ENCODE measurements at places on chromosomes 12 and 14. TPM values are rescaled to one million over a fixed set of nuclear protein-coding genes. Genes with fewer than 3 reads are reported as not detected.

GRCh38 chr14:42429401-42429800, 822.7 kb downstream of the LRFN5 start:
- no peak for DNase-seq

- no peak for DNase-seq
Observed at GRCh38 chr14:93496856-93497741, 66.4 kb downstream of the UNC79 start.

GRCh38 chr12:26032719-26033241, 74.3 kb downstream of the RASSF8 start:
- peak; percentile 57 for DNase-seq

- no peak for DNase-seq
Observed at GRCh38 chr14:62117751-62118105, 355.5 kb downstream of the SNAPC1 start.

GRCh38 chr12:75750716-75751306, 239.4 kb upstream of the KRR1 start:
- peak; percentile 25 for DNase-seq

GRCh38 chr14:100339766-100340422, 16.8 kb downstream of the SLC25A47 start:
- DNase-seq = no peak

DNA sequence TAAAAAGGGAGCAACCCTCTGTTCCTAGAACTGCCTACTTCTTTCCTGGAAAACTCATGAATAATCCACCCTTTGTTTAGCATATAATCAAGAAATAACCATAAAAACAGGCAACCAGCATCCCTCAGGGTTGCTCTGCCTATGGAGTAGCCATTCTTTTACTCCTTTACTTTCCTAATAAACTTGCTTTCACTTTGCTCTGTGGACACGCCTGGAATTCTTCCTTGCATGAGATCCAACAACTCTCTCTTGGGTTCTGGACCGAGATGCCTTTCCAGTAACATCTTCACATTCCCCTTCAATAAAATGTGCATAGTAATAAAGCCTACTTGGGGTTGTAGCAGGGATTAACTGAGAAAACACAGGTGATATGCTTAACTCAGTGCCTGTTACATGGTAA, 286.4 kb upstream of the AMIGO2 start:
- no peak for DNase-seq

GRCh38 chr12:103632554-103633216, 45.6 kb downstream of the STAB2 start:
- no peak for DNase-seq

GRCh38 chr12:64720884-64721283, 38.3 kb downstream of the GNS start:
- no peak for DNase-seq

DNA sequence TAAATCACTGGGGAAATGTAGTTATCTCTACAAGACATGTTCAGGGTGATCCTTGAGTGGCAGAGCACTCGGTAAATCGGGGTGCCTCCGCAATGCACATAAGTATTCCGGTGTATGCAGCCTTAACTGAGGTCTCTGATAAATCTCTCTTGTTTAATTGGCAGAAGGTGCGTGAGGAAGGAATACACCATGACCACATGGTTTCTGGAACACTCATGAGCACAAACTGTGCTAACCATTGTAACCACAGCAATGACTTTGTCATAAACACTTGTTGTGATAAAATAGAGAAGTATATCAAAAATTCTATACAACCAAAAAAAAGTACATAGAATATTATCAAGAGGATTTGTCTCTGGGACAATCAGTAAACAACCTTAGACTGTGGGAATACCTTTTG, 146.8 kb upstream of the DIO2 start:
- no peak for DNase-seq

GRCh38 chr14:57533214-57533613, 39.6 kb upstream of the CCDC198 start:
- no peak for DNase-seq

DNA sequence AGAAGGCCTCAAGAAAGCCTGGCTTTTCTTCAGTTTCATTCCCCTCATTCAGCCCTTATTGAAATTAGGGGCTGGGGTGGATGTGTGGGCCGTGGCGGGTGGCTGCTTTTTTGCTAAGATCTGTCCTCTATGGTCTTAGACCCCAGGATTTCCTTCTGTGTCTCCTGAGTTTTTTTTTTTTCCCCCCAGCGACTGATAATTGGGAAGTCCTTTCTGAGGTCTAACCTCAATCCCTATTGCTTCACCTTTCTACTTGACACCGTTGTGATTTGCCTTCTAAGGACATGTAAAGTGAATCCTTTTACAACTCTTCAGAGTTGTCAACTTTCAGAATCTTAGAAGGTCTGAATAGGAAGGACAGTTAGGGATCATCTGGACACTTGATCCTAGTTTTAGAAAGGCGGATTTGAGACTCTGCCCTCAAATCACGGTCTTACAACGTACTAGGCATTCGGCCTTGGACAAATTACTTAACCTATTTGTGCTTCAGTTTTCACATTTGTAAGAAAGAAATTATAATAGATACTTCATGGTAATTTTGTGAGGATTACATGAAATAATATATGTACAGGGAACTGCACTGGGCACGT, 4.4 kb downstream of the GPR84 start:
- no peak for DNase-seq

DNA sequence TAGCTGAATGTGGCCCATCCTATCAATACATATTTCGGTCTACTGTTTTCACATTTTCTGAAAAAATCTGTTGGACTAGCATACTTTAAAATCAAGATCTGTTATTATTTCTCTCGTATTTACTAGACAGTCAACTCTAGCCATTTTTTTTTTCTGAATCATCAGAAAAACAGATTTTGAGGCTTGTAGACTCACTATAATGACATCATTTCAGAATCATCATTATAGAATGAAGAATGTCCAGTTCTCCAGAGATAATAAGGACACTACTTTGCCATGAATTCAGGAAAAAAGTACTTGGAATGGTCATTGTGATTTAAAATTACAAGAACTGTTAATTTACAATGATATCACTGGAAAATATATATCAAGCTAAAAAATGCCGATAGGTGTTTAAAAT, 589.8 kb downstream of the KCNH5 start:
- DNase-seq = no peak

GRCh38 chr12:72330301-72330700, 58.1 kb downstream of the TRHDE start:
- peak; percentile 8 for DNase-seq

DNA sequence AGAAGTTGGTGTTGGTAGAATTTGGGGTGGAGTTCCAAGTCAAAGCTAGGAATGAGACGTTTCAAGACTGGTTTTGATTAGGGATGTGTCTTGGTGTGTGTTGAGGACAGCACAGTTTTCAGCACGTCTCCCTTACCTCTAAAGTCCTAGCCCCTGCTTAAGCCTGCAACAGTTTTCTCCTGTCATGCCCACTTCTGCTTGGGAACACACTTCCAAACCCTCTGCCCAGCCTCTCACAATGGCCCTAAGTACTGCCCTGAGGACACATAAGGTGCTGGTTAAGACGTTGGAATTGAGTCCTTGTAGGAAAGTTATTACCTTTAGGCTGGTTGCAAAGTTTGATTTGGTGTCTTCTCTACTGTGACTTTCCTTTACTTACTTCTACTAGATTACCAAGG, 710 bp upstream of the BMAL2 start:
- no peak for DNase-seq

DNA sequence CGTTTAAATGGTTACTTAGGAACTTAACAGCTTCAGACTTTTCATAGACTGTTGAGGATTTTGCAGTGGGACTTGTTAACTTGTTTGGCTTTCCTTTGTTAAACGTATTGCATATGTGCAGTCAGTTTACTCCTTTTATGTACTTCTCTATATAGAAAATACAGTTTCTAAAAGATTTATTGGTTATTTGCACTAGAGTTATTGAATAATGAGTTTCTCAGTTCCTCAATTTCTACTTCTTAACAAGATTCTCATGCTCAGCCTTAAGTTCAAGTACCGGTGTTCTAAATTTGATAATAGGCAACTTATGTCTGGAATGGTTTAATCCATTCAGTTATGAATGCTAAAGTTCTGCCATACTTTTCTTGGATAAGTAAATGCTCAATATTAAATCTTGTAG, 919 bp downstream of the PSMA3 start:
- DNase-seq = no peak

- DNase-seq = no peak
Observed at GRCh38 chr14:28141662-28142061, 624.9 kb upstream of the FOXG1 start.

DNA sequence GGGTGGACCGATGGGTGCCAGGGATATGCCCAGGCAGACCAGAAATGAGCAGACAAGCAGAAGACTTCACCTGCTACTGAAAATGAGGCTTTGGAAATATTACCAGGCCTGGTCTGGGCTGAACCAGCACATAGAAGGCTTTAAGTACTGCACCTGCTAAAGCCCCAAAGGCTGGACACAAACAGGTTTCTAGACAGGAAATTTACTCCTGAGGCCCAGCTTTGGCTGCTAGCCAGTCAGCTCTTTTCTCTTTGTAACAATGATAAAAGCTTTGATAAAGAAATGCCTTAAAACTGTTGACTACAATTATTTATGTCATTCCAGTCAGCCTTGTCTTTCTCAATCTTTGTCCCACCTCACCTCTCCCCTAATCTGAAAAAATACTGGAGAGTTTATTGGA, 228.9 kb upstream of the EGLN3 start:
- DNase-seq = no peak

Gene MRPL51
- 149 TPM for polyA plus RNA-seq

Gene RNU4-1
- not detected for polyA plus RNA-seq

Gene HCAR3
- polyA plus RNA-seq = 0.09 TPM

Gene TTC9
- 9.8 TPM for polyA plus RNA-seq

Gene LHX5
- polyA plus RNA-seq = not detected

Gene OTX2
- not detected for polyA plus RNA-seq

Measured in right lung (tissue), 10 donors.